Mammary epithelial cell (primary cell): ENCODE measurements at places on chromosomes 5 and 9.

- no peak for DNase-seq
Observed at GRCh38 chr5:34047143-34047542, 4.1 kb upstream of the C1QTNF3 start.

DNA sequence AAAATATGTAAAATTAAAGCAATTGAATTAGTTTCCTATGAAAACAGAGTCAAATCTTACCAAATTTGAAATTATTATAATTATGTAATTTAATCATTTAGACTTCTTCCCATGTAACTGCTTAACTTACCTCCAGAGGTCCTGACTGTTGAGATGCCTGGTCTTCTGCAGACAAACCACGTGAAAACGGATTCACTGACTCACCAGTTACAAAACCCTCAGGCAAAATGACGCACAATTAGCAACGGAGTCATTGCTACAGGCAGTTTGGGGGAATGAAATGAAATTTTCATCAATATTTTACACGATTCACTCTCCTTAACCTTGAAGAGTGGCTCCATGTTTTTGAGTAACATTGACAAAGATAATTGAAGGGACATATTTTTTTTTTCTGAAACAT is 460.8 kb downstream of the MTRR start:
- peak; percentile 23 for DNase-seq

GRCh38 chr5:52543594-52543993 is 244.1 kb upstream of the ITGA1 start:
- DNase-seq, result no peak

DNA sequence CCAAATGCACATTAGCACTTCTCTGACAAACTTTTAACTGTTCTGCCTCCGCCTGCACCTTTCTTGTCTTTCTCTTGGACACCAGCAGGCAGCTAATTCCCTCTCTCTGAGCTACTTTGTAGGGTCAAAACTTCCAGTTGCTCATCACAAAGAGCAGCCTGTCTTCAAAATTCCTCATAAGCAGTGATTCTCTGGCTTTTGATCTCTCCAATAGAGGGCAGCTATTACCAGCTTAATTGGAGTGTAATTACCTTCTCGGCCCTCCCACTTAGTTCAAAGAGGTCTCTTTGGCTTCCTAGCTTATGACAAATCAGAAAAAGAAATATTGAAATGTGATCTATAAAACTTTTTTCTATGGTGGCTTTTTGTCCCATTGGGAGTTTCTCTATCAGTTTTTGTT is 43.6 kb upstream of the RAD23B start:
- DNase-seq, result peak; percentile 58

DNA sequence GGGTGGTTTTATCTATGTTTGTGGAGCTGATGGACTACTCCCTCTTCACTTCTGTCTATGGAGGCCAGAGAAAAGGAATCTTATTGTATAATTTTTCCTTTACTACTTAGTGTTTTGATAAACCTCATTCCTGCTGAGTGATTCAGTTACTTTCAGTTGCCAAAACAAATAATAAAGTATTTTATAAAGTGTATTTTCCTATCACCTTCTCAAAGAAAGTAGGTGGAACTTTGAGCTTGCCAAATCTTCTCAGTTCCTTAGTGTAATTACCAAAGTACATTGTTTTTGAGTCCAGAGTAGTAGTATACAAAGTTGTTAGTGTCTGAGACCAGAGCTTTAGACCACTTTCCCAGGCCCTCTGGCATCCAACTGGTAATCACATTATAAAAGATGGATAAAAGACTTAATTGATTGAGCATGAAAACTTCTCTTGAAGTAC is 13.5 kb downstream of the RABGAP1 start:
- DNase-seq, result peak; percentile 44

- DNase-seq, result no peak
Observed at GRCh38 chr5:35664584-35664983, 46.9 kb downstream of the SPEF2 start.

- DNase-seq, result no peak
Observed at GRCh38 chr9:26219961-26220360, 541.7 kb upstream of the TUSC1 start.

DNA sequence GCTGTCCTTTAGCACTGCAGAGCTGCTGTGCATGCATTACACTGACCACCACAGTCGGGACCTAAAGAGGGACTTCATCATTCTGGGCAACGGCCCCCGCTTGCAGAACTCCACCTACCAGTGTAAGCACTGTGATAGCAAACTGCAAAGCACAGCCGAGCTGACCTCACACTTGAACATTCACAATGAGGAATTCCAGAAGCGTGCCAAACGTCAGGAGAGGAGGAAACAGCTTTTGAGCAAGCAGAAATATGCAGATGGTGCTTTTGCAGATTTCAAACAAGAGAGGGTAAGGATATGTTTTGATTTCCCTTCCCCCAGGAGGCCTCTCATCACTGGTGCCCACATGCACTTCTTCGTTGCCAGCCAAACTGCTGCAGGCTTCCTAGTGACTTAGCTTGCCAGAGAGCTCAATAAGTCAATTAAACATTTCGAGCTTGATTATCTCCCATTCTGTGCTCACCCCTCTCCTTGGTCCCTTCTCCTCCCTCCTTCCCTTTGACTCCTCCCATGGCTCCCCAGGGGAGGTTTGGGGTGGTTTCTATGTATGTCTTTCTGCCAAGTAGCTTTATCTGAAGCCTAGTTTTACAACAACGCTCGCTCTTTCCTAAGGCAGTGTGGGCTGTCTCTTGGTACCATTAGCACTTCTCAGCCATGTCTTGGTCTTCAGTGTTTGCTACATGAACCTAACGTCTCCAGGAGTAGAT is 66.7 kb downstream of the ZNF462 start:
- DNase-seq, result no peak

- DNase-seq, result no peak
Observed at GRCh38 chr5:1242733-1243486, 17.7 kb downstream of the SLC6A18 start.

DNA sequence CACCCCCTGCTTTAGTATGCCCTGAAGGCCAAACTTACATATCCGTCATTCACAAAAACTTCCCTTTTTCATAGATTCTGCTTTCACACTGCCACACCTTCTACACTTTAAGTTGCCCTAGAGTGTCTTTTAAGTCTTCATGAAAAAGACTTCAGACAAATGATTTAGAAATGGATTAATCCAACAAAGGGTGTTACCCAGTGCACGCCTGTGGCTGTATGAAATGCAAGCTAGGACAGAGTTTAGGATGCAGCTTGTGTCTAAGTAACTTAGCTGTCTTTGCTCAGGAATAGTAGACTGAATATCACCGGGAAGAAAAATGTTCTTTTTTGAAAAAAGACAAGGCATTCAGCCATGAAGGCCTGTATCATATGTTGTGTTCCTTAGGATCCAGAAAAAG is 210.0 kb downstream of the MPDZ start:
- DNase-seq, result no peak

- DNase-seq, result peak; percentile 16
Observed at GRCh38 chr5:173456751-173457171, 128.5 kb upstream of the STC2 start.

- DNase-seq, result no peak
Observed at GRCh38 chr9:121656941-121657470, 5.6 kb downstream of the DAB2IP start.

DNA sequence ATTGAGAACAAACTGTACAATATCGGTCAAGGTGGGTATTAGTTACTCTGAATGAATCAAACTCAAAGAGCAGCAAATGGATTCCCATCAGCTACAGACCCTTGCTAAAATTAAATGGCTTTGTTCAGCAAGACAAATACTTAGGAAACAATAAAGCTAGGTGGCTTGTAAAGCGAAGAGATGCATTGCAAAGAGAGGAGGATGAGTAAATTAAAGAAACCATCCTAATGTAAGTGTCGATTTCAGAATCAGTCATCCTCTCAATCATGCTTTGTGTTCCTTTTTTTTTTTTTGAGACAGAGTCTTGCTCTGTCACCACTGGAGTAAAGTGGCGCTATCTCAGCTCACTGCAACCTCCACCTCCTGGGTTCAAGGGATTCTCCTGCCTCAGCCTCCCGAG is 359.2 kb upstream of the ZNF462 start:
- DNase-seq, result no peak

GRCh38 chr5:135478938-135479337 is 26.8 kb upstream of the TIFAB start:
- no peak for DNase-seq

- no peak for DNase-seq
Observed at GRCh38 chr5:34039398-34040157, 3.4 kb downstream of the C1QTNF3 start.

GRCh38 chr5:170248172-170248930 is 15.6 kb downstream of the C5orf58 start:
- DNase-seq, result peak; percentile 6

GRCh38 chr5:129912601-129913255 is 8.5 kb downstream of the CHSY3 start:
- no peak for DNase-seq

GRCh38 chr9:21677834-21678233 is 124.6 kb upstream of the MTAP start:
- DNase-seq, result peak; percentile 97

DNA sequence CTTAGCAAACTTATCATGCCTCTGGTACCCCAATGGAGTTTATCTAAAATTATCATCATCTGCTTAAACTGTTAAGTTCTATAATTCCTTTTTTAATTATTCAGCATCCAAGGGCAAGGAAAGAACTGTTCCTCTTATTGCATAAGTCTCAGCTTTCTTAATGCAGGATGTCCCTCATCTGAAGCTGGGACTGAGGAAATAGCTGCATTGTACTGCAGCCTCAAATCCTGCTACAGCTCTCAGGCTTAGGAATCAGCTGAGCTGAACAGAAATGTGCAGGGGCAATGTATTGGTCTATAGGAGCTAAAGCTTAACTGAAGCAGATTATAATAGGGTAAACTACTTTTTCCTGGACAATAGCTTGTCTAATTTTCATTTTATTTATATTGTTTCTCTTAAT is 48.0 kb downstream of the HAPLN1 start:
- DNase-seq, result no peak

DNA sequence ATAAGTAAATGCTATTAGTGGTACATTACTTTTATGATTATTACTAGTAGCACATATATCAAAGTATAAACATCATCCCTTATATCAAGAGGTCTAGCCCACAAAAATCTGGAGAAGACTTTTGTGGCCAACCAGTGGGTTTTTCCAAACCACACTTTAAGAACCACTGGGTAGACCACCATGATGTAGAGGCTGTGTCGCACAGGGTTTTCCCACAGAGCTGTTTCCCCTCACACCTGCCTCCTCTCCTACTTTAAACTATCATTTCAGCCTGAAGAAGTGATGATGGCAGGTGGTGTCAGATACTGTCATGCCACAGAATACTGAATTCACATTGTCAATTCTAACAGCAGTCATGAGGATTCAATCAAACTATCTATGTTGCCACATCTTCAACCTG is 109.2 kb downstream of the FBXW11 start:
- no peak for DNase-seq

DNA sequence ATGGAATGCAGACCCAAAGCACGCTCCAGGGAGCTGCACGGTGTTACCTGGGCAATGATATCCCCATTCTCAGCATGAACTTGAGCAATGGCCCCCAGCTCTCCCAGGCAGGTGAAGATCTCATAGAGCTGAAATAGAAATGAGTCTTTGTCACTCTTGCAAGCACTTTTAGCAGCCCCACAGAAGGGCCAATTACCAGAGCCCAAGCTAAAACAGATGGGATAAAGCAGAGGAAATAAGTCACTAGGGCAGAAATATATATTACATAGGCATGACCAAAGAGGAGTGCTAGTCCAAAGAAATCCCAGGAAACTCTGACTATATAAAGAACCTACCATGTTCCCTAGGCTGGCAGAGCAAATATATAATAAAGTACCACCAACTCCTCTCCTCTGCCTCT is 97.3 kb downstream of the DPYSL3 start:
- no peak for DNase-seq

GRCh38 chr9:83598487-83598886 is 24.5 kb upstream of the IDNK start:
- DNase-seq, result no peak

DNA sequence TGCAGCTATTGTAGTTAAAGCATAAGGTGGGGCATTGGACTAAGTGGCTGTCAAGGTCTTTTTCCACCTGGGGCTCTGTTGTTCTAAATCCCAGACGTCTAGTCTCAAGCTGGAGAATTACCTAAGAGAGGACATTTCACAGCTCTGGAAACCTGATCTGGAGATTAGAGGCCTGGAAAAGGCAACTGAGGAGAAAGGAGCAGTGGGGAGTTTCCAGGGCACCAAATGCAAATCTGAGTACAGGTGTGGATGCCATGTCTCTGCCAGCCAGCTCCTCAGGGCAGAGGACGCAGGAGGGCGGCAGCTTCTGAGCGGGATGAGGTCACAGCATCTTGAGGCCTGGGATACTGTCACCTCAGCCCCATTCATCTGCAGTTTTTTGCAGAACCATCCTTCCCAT is 65.2 kb downstream of the PPARGC1B start:
- no peak for DNase-seq

DNA sequence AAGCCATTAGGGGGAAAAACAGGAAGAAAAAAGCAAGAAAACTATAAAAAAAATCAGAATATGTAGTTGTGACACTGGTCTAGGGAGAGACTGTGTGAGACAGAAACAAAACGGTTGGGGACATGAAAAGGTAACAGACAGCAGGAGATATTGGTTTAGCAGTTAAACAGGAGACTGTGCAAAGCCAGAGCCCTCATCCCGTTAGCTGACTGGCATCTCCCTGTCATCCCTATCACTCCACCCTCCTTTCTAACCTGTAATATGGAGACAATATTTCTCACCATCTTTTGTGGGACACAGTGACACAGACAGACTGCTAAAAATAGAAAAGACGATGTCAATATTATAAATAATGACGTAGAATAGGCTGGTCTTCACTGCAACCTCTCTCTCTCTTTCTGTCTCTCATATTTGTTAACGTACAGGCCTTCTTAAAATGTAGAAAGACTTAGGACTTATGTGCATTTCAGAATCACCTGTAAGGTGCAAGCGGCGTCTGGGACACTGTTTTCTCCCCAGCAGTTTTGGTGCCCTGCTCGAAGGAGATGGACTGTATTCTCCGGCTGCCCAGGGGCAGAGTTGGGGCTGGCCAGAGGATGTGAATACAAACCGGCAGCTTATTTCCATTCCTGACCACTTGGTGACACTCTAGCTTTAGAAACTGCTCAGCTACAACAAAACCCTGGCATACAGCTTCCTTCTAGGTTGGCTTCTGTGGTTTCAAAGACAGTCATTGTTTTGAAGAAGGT is 190.6 kb downstream of the MAT2B start:
- peak; percentile 68 for DNase-seq

GRCh38 chr5:88663793-88664216 is 219.2 kb downstream of the MEF2C start:
- no peak for DNase-seq
